Chondrocyte (in vitro differentiated cells): ENCODE measurements at places on chromosomes 2 and 18. TPM values are rescaled to one million over a fixed set of nuclear protein-coding genes. Genes with fewer than 3 reads are reported as not detected.

Gene AQP12B
- total RNA-seq = not detected in 3 replicates

Gene FOXI3
- not detected in 3 replicates for total RNA-seq

Gene CD207
- not detected in 3 replicates for total RNA-seq

Gene ANKRD30BL
- not detected in 3 replicates for total RNA-seq

Gene CIB4
- total RNA-seq = not detected in 3 replicates

Gene CDK15
- total RNA-seq = 3.6 to 5.9 TPM (median 4.6 TPM) in 3 replicates

Gene ARHGAP25
- total RNA-seq = 0.31 to 0.50 TPM in 2 of 3 replicates, not detected in the other

Gene CCL20
- 0.45 to 1.9 TPM (median 0.79 TPM) in 3 replicates for total RNA-seq

Gene SMPD4
- total RNA-seq = 50.7 to 67.1 TPM (median 58.3 TPM) in 3 replicates

Gene SLC4A3
- 9.7 to 17.2 TPM (median 17.2 TPM) in 3 replicates for total RNA-seq

Gene HOXD12
- not detected in 3 replicates for total RNA-seq

Gene CDH19
- 1.6 to 4.1 TPM (median 2.0 TPM) in 3 replicates for total RNA-seq

Gene AP1S3
- total RNA-seq = 5.2 to 6.4 TPM (median 5.5 TPM) in 3 replicates

Gene RIT2
- total RNA-seq = not detected in 3 replicates

Gene SLC9A4
- not detected in 3 replicates for total RNA-seq

Gene CNDP1
- total RNA-seq = 0.22 TPM in 1 of 3 replicates, not detected in the others

Gene STEAP3
- total RNA-seq = 44.6 to 151 TPM (median 46.6 TPM) in 3 replicates

Gene PPP1R7
- 43.1 to 54.2 TPM (median 44.3 TPM) in 3 replicates for total RNA-seq

Gene SLC11A1
- total RNA-seq = 0.08 to 0.15 TPM (median 0.10 TPM) in 3 replicates

Gene LRP1B
- 0.03 to 0.65 TPM (median 0.25 TPM) in 3 replicates for total RNA-seq

Gene ATP6V1C2
- not detected in 3 replicates for total RNA-seq

Gene UCN
- 1.2 to 2.7 TPM (median 1.5 TPM) in 3 replicates for total RNA-seq
